Stimulated activated CD4-positive, alpha-beta T cell treated with anti-CD3 and anti-CD28 coated beads, Interleukin-12 subunit alpha, Interleukin-12 subunit beta, amount 100 ng/mL, for 48 hours (primary cell): ENCODE measurements at places on chromosomes 6 and 20.

GRCh38 chr6:30775104-30775503, 30.8 kb upstream of the IER3 start:
- no peak for DNase-seq

GRCh38 chr20:4813863-4814695, 92.4 kb downstream of the PRND start:
- peak; percentile 47 for DNase-seq

DNA sequence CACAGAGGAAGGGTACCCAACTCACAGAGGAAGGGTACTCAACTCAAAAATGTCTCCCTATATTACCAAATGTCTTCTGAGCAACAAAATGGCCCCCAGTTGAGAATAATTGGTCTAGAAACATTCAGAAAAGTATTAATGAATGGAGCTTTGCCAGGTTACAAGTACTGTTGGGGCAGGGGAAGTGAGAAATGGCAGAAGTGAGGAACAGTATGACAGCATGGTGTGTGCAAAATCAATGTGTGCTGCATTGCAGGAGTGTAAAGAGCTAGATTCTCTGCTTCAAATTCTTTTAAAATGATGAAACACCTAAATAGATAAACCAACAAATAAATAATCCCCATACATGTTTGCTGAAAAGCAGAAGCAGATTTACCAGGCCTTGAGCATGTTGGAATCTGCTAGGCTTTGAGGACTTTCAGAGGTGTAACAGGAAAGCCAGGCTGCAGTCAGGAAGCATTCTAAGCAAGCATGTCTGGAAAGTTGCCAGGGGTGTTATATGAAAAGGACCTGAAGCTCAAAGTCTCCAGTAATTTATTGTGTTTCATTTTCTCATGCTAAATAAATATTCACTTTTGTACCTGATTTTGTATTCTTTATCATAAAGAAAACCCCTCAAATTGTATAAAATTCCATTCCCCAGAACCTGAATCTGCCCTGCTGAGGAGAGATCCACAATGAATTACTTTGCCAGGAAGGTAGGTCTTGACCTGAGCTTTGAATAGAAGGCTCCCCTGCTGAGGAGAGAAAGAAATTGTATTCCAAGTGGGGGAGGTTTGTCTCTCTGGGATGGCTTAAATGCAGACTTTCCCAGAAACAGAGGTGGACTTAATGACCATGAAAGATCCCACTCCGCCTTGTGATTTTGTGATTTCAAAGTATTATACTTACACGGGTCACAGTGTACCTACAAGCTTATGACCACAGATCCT, 265.0 kb upstream of the MARCKS start:
- no peak for DNase-seq

DNA sequence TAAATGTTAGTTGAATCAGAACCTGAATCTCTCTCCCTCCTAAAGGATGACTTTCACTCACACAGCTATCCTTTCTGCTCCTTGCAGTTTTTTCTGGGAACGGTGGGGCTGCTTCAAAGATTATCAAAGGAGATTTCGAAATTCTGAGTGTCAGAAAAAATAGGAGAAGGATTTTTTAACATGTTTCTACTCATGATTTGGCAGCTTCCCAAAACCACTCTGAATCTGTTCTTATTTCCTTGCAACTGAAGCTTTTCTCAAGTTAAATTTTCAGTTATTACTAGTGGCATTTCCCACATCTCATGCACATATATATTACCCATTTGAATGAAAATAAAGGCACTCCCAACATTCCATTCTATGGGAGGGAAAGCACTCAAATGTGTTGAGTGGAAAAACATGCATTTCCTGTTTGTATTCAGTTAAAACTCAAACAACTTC, 123.6 kb downstream of the LCA5 start:
- DNase-seq = no peak

- DNase-seq = peak; percentile 68
Measured at GRCh38 chr6:692356-692851, 535 bp downstream of the EXOC2 start.

DNA sequence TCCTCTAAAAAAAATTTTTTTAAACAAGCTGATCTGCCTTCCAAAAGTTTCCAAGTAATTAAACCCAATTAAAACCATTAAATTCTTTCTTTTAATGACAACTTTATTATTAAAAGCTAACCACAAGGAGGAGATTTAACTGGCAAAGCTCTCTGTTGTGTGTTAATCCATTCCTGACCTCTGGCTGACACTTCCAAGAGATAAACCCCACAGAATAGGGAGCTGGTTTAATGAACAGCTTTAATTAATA, 230.8 kb downstream of the EYA2 start:
- DNase-seq = no peak

GRCh38 chr6:111096246-111096645, 8.9 kb downstream of the SLC16A10 start:
- no peak for DNase-seq

- DNase-seq = no peak
Measured at GRCh38 chr20:20562507-20562906, 149.9 kb downstream of the RALGAPA2 start.

- DNase-seq = no peak
Measured at GRCh38 chr6:20191992-20192391, 20.3 kb downstream of the MBOAT1 start.

- no peak for DNase-seq
Measured at GRCh38 chr6:25342802-25343201, 63.6 kb downstream of the CARMIL1 start.

DNA sequence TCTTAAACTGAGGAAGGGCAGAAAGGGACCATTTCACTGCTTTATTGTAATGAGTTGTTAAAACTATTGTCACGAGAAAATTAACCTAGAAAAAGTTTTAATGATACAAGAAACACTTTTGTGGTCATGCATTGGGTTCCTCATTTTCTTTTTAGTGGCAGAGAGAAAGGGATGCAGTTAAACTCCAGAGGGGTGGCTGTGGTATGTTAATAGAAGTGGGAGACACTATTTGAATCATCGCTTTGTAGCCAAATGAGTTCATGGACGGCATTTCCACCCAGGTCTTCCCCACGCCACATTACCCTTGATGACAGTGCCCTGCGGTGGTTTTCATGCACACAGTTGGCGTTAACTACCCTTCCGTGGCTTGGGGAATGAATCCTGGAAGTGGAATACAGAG, 235.6 kb downstream of the PLCB1 start:
- DNase-seq = no peak

DNA sequence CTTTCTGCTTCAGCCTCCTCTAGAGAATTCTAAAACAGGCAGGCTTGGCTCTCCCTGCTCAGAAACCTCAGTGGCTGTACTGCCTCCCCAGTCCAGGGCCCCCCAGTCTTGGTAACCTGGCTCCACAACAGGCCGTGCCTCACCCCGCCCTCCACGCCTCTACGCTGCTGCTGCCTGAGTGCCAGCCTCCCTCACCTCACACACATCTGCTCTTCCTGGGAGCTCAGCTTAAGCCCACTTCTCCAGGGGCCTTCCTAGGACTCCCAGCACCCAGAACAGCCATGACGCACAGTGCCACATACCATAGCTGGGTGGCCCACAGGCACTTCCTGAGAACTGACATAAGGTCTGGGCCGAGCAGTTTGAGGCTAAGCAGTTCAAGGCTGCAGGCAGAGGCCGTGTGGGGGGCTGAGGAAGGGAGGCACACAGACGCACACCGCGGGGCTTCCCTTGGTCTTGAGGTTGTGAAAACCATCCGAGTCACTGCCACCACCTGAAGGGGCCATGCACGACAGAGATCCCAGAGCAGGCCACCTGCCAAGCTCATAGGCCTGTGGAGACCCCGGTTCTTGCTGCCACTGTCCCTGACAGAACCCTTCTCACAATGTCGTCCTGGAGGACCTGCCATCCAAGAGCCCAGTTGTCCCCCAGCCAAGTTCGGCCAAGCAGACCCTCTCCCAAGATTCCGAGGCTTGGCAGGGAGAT, 42.6 kb downstream of the DSTN start:
- no peak for DNase-seq

GRCh38 chr6:52666071-52666470, 4.8 kb upstream of the TMEM14A start:
- no peak for DNase-seq

DNA sequence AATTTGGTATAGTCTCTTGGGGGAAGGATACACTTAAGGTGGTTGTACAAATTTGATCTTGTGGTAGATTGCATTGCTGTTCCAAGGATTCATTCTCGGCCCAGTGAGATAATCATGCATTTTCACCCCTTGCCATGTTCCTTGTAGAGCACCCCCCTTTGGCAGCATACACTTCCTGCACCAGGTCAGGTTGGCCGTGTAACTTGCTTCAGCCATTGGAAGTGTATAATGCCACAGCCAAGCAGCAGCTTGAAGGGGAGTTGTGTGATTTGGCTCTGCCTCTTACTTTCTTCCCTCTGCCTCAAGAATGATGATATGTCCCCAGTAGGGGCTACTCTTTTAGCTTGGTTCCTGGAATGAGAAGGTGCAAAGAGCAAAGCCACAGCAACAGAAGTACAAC, 21.9 kb downstream of the CCN2 start:
- DNase-seq = no peak

- no peak for DNase-seq
Measured at GRCh38 chr6:83008626-83009025, 57.0 kb downstream of the UBE3D start.

- no peak for DNase-seq
Measured at GRCh38 chr6:73139681-73140383, 85.5 kb downstream of the KHDC1L start.

- no peak for DNase-seq
Measured at GRCh38 chr6:148768646-148769270, 21.9 kb downstream of the UST start.

DNA sequence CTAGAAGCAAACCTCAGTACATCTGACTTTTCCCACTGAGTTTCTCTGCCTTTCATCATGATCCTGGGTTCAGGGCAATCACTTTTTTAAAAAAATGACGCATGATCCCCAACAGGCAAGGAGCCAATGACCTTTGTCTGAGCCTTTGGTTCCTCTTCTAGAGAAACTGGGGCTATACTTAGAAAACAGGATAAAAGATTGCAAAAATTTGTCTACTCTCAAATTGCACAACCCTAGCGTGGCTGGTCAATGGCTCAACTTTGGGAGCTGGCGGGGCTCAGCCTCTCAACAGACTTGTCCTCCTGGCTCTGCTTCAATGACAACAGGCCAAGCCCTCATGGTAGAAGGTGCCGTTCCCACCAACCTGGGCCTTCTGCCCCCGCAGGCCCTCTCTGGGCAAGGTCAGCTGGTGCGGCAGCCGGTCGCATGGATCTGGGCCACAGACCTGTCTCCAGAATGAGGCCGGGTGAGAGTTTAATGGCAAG, 48.7 kb downstream of the PDYN start:
- no peak for DNase-seq

- DNase-seq = no peak
Measured at GRCh38 chr20:50920997-50921396, 10.2 kb downstream of the ADNP start.

GRCh38 chr20:54633374-54634355, 158.3 kb downstream of the DOK5 start:
- no peak for DNase-seq

DNA sequence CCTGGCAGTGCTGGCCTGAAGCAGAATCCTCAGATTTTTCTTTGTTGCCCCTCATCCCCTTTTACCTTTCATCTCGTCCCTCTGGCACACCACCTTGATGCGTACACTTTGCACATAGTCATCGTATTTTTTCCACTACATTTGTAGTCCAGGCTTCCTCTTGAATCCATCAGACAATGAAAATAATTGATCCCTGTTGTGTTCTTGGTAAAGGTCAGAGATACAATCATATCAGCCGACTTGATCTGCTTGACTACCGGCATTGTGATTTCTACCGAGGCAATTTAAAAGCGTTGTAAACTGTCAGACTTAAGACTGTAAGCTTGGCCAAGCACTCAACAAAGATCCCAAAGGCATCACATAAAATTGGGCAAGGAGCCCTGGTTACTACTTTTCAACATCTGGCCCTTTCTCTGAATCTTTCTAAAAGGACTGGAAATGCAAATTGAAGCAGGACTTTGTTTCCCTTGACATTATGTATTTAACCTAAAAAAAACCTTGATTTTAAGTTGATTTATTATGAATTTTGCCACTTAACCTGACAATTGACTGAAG, 512.6 kb downstream of the LMBRD1 start:
- DNase-seq = no peak

DNA sequence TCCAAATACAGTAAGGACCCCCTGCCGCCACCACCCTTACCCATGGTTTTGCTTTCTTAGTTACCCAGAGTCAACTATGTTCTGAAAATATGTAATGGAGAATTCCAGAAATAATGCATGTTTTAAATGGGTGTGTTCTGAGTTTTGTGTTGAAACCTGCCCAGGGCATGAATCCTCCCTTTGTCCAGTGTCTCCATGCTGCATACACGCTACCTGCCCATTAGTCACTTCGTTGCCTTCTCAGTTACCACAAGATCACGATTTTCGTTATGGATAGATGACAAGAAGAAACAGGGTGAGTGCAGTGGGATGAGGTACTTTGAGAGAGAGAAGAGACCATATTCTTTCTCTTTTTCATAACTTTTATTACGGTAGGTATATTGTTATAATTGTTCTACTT, 10.6 kb downstream of the FARS2 start:
- DNase-seq = no peak

DNA sequence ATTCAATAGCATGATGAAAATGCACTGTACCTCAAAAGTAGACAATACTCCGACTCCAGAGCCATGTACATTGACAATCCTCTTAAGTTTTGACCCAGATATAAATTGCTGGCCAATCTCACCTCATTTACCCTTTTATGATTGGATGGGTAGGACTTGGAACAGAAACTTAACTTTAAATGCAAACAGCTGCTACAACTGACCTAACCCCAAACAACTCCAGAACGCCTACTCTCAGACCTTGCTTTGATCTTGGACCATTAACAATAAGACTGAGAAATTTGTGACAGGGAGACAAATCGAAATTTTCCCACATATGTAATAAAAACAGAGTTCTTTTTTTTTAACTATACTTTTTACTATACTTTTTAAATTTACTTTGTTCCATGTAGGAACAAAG, 200.5 kb upstream of the MCHR2 start:
- no peak for DNase-seq

GRCh38 chr6:122028933-122029522, 370.4 kb upstream of the HSF2 start:
- no peak for DNase-seq

GRCh38 chr20:64023361-64024140, 12.4 kb upstream of the C20orf204 start:
- DNase-seq = no peak

DNA sequence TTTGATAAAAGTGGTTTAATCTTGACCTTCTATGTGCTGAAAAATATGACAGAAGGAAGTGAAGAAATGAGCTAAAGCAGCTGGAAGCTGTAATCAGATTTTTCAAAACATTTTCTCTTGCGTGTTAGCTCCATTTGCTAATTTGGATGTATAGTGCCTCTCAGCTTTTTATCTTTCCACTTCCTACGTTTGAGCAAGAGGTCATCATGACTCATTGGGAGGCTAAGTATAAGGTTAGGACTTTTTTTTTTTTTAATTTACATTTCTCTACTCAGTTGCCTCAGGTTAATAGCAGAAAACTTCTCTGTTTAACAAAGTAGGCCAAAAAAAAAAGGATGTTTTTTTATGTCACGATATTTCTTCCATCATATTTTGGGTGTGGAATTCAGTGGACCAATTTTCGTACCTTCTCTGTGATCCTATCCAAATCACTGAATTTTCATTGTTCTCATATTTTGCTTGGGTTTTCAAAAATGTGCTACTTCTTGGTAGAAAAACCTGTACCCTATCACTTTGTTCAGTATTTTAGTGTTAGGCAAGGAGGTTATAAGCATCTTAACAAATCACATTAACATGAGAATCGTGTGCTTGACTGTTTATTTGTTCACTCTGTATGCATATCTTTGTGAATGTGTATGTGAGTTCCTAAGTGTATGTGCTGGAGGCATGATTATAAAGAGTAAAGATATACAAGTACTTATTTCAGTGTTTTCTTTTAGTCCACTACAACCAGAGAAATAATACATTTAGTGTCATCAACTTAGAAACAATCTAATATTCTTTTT, 1028.3 kb upstream of the EYS start:
- no peak for DNase-seq
